Dorsolateral prefrontal cortex (tissue), 122 donors: ENCODE measurements at places on chromosomes 11 and 22. TPM values are rescaled to one million over a fixed set of nuclear protein-coding genes. Genes with fewer than 3 reads are reported as not detected.

DNA sequence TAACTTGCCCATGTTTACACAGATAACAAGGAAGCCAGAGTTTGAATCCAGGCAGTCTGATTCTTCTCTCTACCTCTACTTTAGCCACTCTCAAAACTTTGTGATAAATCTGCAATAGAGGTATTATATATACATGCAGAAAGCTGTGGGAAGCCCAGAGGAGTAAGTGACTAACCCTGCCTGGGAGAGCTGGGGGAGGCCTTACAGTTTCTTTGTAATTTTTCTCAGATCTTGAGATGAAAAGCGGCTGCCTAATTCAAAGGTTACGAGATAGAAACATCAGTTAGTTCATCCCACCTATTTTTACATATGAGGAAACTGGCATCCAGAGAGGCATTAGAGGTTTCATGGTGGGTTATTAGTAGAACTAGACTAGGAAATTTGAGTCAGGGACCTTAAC is 4.9 kb downstream of the STIM1 start:
- DNase-seq, result no peak

PKDREJ gene
- total RNA-seq, result 0.09 TPM

- no peak for DNase-seq
These were observed 112.4 kb downstream of the LDLRAD3 start for GRCh38 chr11:36056160-36056751.

RIC3 gene
- total RNA-seq, result 51.8 TPM
